NCI-H2081 treated with DMSO at 0.1 percent for 48 hours (cell line): ENCODE measurements at places on chromosomes 4 and X.

DNA sequence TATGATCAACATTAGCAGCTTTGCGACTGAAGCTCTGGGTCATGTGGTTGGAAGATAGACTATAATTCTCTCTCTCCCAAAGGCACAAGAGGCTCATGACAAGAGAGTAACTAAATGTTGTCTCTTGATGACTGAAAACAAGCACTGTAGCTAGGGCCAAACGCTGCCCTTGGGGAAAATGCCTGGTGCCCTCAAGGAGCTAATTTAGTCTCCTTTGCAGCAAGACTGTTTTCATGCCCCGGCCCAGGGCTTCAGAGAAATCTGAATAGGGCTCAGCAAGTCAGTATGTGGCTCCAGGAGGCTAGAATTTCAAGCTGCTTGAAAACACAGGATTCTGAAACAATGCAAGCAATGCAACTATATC lies 411.9 kb downstream of the GPAT3 start:
- DNase-seq, result no peak

GRCh38 chr4:16344853-16345252 lies 118.6 kb upstream of the TAPT1 start:
- no peak for DNase-seq

GRCh38 chr4:1684506-1685234 lies 557 bp upstream of the FAM53A start:
- no peak for DNase-seq

GRCh38 chr4:79255793-79256192 lies 70.1 kb downstream of the NAA11 start:
- no peak for DNase-seq

GRCh38 chr4:25809996-25810395 lies 52.8 kb downstream of the SEL1L3 start:
- no peak for DNase-seq

GRCh38 chr4:146398404-146398803 lies 123.3 kb downstream of the SLC10A7 start:
- no peak for DNase-seq

- no peak for DNase-seq
Measured at GRCh38 chr4:3306450-3306849, 13.6 kb downstream of the RGS12 start.
